ENCODE measurements at places on chromosomes 13 and 19.

DNA sequence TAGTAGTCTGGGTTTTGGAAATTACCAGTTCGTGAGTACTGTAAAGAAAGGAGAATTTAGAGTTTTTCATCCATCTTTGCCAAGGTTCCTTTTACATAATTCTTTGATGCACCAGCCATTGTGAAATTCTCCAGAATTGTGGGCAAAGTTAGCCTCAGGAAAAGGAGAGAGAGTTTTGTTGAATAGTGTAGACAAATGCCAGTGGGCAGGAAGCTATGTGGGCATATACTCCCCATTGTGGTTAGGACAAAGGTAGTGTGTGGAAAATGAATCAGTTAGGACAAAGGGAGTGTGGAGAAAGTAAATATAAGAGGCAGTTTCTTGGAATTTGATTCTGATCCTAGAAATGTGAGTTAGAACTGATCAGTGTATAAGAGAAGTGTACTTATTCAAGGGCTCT is 67.9 kb downstream of the PCCA start:
- no peak for DNase-seq

DNA sequence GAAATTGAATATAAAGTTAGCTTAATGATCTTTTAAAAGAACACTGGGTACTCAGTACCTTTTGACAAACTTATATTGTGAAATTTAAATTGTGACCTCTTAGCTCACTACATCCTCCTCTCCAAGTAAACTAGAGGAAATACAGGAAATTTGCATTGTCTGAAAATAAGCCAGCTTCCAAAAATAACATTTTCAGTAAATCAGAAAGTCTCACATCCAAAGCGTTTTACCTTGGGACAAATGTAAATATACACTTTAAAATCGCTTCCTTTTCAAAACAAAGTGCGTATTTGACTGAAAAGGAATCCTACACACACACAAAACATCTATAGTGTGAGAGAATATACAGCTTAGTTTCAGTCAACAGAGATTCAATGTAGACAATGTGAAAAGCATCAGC is 2.1 kb upstream of the EFNB2 start:
- no peak for DNase-seq

DNA sequence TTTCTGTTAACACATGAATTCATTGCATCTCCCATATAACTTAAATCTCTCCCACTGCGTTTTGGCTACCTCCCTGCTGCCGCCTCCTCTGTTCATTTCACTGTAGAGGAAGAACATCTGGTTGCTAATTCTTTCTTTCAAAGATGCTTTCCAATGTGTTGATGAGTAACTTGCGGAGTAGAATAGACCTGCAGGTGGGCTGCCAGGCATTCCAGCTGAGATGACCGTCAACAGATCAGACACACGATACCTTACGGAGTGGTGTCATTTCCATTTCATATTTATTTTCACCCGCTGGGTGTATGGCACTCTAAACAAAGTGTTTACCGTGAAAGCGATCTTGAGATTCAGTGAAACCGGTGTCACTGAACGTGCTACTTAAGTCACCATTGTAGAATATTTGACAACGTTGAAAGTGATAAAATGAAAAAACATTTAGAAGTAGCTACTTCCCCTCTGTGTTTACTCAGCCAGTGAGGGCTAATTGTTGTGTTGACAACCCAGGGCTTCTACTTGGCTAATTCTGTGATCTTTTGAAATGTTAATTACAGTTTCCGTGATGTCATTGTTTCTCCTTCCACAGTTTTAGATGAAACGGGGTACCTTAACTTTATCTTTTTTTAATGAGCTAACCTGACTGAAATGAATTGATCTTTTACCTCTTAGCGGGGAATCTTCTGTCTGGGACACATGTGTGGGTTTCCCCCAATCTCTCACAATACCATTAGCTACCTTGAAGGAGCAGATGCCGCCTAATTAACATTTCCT is 228.5 kb upstream of the ARGLU1 start:
- DNase-seq, result no peak

DNA sequence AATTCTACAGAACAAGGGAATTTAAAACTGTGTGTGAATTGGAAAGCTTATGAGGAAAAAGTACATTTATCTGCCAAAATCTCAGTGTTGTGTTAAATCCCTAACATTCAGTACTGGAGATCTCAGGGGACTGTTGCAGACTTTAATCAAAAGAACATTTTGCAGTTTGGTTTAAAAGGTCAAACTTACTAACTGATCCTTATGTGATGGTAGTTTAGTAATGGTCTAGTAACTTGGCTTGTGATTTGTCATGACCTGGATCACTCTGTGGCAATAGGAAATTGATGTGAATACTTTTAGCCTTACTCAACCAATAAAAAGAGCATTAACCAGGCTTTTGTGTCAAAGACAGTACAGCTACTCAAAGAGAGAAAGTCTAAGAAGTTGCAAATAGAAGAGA is 862.1 kb upstream of the MIR17HG start:
- DNase-seq, result peak; percentile 78

GRCh38 chr13:25948910-25949309 is 102.9 kb downstream of the SHISA2 start:
- DNase-seq, result no peak

DNA sequence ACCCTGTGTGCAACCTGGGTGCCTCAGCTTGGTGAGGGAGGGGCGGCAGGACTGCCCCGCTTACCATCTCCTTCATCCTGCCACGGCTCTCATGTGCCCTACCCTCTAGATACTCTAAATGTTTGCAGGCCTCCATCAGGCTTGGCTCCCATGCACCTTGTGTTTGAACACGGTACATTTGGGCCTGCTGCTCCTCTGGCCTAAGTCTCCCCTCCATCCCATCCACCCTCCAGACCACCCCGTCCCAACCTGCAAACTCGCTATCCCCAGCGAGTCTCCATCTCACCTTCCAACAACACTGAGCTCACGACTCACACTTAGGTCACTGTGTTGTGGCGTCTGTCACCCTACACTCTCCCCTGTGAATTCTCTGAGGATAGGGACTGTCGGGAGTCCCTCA is 274.2 kb downstream of the TEX29 start:
- DNase-seq, result no peak

- no peak for DNase-seq
Measured at GRCh38 chr13:111532111-111532510, 211.7 kb downstream of the TEX29 start.

- peak; percentile 1 for DNase-seq
Measured at GRCh38 chr13:72246396-72246795, 379.4 kb upstream of the DACH1 start.

DNA sequence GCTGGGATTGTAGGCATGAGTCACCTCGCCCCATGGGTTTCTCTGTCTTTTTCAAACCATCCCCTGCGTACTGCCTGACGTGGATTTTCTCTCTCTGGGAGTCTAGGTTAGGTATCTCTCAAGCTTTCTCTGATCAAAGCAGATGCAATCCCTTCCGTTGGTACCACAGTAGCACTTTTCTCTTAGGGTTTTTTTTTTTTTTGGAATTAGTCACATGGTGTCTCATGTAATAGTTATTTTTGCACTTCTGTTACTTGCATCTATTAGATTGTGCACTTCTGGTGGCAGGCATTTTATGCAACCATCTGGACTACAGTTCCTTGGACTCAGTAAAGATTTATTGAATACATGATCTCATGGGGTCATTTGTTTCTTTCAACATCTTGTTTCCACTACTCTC is 72.1 kb downstream of the GPC6 start:
- DNase-seq, result no peak
